ENCODE measurements at places on chromosomes 3 and 15.

DNA sequence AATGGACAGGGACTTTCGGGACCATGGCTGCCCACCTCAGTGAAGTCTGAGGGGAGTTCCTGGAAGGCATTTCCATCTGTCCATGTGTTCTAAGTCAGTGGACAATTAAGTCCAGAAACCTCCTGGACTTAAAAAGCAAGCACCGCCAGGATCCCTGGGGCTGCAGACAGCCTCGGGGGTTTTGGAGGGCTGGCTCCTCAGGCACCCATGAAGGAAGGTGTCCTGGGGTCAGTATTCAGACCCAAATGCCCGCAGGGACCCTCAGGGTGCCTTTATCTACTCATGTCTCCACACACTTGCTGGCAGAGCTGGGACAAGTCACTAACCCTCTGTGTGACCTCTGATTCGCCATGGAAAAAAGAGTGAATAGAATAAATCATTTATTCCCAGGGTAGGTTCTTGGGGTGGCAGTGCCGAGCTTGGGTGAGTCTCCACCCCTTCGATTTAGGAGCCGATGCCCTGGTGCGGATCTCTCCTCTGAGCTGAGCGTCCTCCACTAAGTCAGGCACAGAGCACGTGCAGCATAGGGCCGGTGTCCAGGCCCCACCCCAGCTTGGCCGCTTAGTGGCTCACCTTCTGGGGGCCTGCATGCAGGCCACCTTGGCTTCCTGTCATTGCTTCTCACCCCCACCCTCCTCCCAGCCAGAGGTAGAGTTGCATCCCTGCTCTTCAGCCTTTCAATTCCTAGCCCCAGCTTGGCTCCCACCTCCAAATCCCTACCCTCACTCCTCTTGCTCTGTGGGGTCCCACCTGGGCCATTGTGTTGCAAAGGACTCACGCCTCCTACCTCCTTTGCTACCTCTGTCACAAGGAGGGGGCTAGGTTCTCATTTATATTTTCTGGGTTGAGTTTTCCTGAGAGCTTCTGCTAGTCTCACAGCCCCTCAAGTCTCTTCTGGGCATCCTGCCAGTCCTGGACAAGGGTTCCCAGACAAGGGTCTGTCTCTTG lies 19.9 kb downstream of the SLC6A6 start:
- no peak for DNase-seq

DNA sequence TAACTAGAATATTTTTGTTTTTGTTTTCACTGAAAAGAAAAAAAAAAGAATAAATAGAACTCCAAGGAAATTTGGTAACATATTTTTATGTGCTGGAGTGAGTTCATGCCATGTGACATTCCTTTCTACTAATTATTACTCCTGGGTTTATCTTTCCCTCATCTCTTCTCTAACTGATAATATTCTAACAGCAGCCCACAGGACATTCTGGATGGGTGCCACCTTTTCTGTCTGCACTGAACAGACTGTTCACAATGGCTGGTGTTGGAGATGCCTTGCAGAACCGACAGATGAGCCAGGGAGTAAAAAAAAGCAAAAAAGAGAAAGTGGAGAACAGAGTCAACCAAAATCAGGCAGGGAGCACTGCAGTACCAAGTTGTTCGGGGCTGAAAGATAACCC lies 151.3 kb downstream of the OR4M2 start:
- no peak for DNase-seq

- no peak for DNase-seq
Observed at GRCh38 chr15:66849393-66849745, 147.3 kb downstream of the SMAD6 start.

- DNase-seq: no peak
Observed at GRCh38 chr15:68697711-68698690, 119.2 kb downstream of the CORO2B start.

DNA sequence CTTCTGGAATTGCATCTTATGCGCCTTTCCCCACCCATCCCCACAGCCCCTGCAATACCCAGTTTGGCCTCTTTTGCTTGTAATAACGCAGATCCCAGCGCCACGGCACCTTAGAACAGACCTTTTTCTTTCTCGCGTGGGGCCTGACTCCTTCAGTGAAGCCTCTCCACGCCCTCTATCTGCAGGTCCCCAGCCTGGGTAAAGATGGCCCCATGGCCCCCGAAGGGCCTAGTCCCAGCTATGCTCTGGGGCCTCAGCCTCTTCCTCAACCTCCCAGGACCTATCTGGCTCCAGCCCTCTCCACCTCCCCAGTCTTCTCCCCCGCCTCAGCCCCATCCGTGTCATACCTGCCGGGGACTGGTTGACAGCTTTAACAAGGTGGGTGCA lies 594 bp downstream of the CRELD1 start:
- no peak for DNase-seq

- DNase-seq: no peak
Observed at GRCh38 chr3:84836961-84837360, 121.8 kb upstream of the CADM2 start.

DNA sequence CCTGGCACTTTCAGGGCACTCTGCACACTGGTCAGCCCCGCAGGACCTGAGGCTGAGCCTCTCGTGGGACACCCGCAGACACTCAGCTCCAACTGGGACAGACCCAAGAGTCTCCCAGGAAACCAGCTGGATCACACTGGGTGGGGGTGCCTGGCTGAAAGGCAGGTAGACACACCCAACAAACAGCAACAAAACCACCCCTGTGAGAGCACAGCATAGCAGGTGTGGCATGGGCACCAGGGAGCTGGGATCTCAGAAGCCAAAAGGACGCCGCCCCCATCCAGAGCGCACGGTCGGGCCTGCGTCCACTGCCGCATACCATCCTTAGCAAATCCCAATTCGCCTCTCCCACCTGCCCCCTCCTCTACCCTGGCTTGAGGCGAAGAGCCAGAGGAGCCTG lies 154.2 kb upstream of the LINGO1 start:
- DNase-seq: no peak

- DNase-seq: no peak
Observed at GRCh38 chr15:76204109-76204845, 107.0 kb downstream of the ETFA start.

GRCh38 chr15:90459368-90459767 lies 70.4 kb upstream of the CRTC3 start:
- DNase-seq: no peak

GRCh38 chr3:126982126-126982470 lies 817 bp upstream of the PLXNA1 start:
- DNase-seq: no peak

- no peak for DNase-seq
Observed at GRCh38 chr3:3065876-3066275, 44.3 kb downstream of the IL5RA start.

DNA sequence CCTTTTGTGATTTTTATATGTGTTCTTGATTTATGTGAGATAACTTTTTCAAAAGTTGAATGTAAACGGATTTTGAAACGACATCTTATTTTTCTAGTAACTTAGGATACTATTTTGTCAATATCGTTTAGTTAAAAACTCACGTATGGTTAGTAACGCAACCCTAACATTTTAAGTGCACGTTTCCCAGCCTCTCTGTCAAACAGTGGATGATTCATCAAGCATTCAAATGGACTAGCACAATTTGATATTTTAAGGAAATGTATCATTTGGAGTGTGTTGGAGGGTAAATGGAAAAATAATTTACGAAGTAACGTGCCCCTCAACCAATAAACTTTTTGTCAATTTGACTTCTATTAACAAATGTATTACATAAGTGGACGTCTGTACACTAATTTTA lies 23.3 kb downstream of the RTP3 start:
- DNase-seq: no peak

DNA sequence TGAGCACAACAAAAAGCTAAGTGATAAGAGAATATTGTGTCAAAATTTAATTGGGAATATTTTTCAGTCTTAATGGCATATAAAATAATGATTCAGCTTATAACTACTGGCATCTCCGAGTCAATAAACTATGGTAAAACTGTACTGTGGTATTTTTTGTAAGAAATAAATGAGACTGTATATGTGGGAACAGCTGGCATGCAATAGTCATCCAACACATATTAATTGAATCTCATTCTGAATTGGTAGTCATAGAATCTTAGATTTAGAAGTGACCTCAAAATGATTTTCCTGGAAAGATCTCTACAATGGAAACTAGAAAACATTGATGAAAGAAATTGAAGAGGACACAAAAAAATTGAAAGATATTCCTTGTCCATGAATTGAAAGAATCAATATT lies 133.4 kb upstream of the SLC7A14 start:
- DNase-seq: no peak

DNA sequence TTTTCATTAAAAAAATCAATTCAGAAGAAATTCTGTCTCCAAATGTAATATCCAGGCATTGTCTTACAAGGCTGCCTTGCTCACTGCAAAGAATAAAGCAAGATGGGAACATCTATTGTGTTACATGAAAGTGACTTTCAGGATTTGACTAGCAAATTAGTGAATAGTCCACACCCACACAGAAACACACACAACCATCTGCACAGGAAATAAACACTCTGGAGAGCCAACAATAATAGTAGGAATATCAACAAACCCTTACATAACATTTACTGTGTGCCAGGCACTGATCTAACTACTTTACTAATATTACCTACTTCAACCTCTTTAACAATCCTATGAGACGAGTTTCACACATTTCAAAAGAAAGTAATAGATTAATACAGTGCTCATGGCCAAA lies 28.9 kb upstream of the ZNF385D start:
- DNase-seq: no peak

GRCh38 chr3:25697553-25697952 lies 32.8 kb upstream of the TOP2B start:
- DNase-seq: no peak

GRCh38 chr3:71210257-71211007 lies 373.1 kb downstream of the FOXP1 start:
- peak; percentile 87 for DNase-seq

- no peak for DNase-seq
Observed at GRCh38 chr3:40705663-40706062, 180.9 kb downstream of the ZNF621 start.

Data from HepG2 (cell line).